ENCODE measurements at places on chromosomes 11 and 22.

DNA sequence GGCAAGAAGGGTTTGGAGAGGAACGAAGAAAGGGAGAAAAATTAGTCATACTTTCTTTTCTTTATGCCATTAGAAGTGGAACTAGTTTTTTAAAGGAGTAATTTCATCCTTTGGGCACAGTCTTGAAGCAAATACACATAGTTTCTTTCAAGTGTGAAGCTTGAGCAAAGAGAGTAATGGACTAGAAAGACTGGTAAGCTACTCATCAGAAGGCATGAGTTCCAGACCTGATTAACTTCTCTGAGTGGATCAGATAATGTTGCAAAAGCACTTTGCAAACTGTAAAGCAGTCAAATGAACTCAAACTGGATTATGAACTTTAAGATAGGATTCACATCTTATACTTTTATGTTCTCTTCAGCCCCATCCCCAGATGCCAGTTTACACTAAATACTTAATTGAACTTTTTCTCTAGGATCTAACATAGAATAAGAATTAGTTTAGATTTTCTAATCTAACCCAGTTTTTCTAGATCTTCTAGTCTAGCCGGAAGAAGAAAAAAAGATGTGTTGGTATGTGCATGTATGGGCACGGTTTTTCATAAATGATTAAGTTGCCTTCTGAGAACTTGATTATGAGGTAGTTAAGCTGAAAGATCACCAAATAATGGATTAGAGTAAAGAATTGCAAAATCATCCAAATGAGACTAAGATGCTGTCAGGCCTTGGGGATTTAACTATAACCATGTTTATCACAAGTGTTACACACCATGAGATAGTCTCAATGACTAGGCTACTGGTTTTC, 2.5 kb downstream of the DDIAS start:
- no peak for DNase-seq

- no peak for DNase-seq
These were observed 374.5 kb downstream of the CADM1 start for GRCh38 chr11:115129473-115130289.

DNA sequence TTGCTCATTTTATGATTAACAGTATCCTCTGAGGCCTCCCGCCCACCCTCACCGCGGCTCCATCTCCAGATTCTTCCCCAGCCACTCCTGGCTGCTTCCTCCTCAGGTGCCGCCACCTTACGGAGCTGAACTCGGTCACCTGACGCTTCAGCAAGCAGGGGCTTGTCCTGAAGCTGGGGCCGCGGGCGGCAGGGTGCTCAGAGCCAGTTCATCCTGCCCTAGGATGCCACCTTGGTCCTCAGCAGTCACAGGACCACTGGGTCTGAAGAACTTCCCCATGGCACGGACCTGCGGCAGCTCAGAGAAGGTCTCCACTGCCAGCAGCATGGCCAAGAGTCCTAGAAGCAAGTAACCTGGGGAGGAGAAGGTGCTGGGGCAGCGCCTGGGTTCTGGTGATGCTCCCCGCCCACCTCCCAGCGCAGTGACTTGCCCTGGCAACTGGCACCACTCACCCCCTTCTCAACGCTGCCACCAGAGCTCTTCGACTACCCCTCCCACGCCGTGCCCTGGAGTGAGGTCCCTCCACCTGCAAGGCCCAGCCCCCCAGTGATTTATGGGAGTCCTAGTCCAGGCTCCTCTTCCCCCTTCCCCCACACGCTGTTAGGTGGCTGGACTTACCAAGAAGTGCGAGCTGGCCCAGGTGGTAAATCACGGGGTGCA, 2.6 kb downstream of the KCNK7 start:
- no peak for DNase-seq

DNA sequence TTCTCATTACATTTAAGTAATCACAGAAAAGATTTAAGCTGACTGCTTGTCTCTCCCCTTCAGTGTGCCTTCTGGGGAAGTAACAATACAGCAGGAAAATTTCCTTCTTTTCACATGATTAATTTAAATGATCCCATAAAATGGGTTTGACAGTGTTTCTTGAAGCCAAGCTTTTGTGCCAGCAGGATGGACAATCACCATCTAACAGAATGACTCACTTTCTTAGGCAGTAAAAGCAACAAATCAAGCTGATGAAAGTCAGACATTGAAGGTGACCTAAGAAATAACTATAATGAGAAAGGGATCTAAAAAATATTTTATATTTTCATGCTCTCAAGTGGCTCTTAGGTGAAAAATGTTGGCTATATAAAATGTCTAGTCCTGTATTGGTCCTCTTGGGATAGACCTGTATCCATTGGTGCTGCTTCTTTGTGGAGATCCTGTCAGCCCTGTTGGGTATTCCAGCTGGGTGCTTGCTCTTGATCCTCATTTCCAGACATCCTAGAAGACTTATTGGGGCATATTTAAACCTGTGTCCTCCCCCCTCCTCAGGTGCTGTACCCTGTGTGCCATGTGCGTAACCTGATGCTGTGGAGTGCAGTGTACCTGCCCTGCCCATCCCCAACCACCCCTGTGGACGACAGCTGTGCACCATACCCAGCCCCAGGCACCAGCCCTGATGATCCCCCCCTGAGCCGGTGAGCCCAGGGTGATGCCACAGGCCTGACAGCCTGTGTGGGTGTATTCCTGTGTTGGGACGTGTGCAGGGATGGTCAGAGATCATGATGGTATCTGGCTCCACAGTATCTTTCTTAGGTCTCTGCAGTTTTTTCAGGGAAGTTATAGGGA, 62.7 kb upstream of the HORMAD2 start:
- DNase-seq: no peak

DNA sequence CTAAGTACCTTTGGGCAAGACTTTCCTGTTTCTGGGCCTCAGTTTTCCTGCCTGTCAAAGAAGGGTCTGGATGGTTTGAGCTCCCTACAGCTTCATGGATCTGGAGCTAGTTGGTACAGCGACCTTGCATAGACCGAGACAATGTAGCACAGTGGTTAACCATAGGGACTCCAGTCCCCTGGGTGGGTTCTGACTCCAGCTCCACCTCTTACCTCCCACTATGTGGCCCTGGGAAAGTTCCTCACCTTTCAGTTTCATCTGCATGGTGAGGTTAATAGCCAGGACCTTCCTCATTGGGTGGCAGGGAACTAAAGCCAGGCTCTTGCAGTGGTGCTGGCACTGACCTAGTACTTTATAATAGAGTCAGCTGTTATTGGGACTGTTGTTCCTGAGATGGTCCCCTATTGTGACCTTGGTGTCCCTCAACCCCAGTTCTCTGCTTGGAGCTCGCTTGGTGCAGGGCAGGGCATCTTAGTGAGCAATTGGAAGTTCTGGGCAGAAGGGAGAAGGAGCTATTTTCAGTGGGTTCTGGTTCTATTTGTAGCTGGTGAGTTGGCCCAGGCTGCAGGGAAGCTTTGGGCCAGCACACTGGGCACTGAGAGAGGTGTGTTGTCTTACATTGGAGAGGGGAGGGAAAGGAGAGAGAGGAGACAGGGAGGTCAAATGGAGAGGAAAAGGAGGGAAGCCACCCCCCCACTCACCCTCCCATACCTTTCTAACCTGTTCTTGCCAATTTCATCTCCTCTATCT, 10.7 kb upstream of the MTMR3 start:
- no peak for DNase-seq

DNA sequence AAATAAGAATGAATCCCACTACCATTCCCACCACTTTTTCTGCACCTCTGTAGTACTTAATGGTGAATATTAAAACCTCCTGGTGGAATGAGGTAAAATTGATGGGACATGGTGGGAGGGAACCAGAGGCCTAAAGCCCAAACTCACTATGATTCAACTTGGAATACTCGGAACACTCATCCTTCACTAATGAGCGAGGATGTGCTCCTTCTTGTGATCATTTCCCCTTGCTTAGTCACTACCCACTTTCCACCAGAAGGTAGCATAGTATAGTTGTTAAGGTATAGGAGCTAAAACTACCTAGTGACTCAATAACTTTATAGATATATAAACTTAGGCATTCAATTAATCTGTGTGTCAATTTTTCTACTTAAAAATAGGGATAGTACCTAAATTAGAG, 728.9 kb downstream of the OPCML start:
- peak; percentile 12 for DNase-seq

DNA sequence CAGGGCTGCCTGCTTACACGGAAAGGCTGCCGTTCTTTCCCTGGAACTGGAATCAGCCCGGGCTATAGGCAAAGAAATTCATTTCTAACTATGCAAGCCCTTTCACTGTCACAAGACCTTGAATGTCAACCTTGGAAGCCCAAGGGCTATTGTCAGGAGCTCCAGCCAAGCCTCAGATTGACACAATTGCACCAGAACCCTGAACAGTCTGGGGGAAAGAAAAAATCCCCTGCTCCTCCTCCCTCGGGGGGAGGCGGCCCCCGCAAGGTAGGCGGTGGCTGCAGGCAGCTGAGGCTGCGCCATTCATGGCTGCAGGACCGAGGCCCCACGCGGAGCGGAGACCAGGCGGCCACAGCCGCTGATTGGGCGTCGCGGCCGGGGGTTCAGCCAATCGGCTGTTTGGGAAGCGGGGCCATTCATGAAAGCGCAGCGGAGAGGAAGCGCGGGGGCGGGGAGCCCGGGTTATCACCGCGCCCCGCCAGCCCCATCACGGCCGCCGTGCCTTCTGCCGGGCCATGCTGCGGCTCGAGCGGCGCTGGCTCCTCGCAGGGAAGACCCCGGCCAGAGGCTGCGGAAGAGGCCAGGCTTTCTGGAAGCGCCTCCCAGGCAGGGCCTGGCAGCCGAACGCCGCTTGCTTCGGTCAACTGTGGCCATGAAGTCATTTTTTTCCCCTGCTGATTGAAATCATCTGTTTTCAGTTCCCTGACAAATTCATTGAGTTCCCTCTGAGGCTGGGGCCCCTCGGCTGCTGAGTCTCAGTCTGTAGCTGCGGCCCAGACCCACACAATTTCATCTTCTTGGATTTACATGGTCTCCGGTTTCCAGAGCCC, 38.1 kb upstream of the LINC01488 start:
- peak; percentile 85 for DNase-seq

- DNase-seq: no peak
These were observed 893 bp downstream of the SLC36A4 start for GRCh38 chr11:93196816-93197379.

GRCh38 chr22:27754247-27754887, 47.2 kb downstream of the MN1 start:
- no peak for DNase-seq

- DNase-seq: no peak
These were observed 5.3 kb downstream of the ATF4 start for GRCh38 chr22:39525658-39525975.

GRCh38 chr22:37328017-37328416, 45.7 kb downstream of the CYTH4 start:
- peak; percentile 63 for DNase-seq

- DNase-seq: no peak
These were observed 137.8 kb downstream of the LUZP2 start for GRCh38 chr11:24634606-24635160.

DNA sequence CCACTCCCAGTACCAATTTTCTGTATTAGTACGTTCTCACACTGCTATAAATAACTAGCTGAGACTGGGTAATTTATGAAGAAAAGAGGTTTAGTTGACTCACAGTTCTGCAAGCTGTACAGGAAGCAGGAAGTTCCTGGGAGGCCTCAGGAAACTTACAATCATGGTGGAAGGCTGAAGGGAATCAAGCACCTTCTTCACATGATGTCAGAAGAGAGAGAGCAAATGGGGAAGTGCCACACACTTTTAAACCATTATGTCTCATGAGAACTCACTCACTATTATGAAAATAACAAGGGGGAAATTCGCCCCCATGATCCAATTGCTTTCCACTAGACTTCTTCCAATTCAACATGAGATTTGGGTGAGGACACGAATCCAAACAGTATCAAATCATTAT, 271.4 kb downstream of the ETS1 start:
- no peak for DNase-seq

GRCh38 chr11:74319139-74319816, 7.8 kb upstream of the P4HA3 start:
- DNase-seq: peak; percentile 83

- no peak for DNase-seq
These were observed 39.0 kb downstream of the ADAMTS8 start for GRCh38 chr11:130389335-130389935.

DNA sequence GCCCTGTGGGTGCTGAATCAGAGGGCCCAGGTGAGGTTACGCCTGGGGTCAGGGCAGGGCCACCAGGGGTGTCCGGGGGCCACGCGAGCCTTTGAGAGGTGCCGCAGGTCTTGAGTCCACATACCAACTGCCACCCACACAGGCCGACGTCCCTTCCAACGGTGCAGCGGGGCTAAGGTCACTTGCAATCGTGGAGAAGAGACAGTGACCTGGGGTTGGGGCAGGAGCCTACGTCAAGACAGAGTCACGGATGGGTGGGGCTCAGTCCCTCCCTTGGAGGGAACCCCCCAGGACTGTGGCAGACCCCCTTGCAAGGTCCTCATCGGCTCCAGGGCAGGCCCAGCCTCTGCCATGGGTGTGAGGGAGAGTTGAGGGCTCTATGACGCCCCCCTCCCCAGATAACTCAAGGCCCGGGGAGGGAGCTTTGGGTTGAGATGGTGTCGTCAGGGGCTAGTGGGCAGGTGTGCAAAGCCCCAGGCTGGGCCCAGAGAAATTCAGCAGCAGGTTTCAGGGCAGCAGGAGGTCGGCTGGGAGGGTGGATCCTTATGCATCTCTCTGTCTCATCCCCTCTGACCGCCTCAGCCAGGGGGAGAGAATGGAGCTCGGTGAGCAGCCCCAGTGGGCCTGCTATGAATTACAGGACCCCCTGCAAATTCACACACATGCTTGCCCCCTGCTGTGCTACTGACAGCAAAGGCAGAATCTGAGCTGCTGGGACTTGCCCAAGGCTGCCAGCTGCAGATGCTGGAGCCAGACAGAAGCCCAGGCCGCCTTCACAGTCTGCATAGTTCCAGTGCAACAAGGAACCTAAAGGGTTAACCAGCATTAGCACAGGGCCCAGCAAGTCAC, 60.0 kb downstream of the MYEOV start:
- DNase-seq: no peak

- DNase-seq: no peak
These were observed 84.7 kb downstream of the MAML2 start for GRCh38 chr11:96257972-96258934.

DNA sequence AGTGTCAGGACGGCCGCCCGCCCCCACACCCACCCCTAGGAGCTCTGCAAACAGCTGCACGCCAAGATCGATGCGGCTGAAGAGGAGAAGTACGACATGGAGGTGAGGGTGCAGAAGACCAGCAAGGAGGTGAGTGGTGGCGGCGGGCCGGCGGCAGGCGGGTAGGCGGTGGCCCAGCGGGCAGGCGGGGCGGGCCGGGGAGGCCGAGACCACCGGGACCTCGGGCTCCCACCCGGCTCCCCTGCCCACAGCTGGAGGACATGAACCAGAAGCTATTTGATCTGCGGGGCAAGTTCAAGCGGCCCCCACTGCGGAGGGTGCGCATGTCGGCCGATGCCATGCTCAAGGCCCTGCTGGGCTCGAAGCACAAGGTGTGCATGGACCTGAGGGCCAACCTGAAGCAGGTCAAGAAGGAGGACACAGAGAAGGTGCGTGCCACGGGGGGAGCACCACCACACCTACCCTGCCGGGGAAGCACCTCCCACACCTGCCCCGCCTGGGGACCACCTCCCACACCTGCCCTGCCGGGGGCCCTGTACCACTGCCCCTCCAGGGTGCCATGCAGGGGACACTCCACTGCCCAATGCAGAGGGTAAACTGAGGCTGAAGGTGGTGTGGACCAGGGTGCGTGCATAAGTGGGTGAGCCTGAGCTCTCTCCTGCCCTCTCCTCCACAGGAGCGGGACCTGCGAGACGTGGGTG, 2.1 kb downstream of the TNNI2 start:
- no peak for DNase-seq
